ENCODE measurements at places on chromosomes 3 and 15.

GRCh38 chr3:98875535-98875934, 26.0 kb downstream of the DCBLD2 start:
- no peak for DNase-seq

GRCh38 chr3:117916839-117917238, 1117.8 kb downstream of the IGSF11 start:
- no peak for DNase-seq

GRCh38 chr15:72690938-72691337, 4.9 kb downstream of the BBS4 start:
- DNase-seq, result no peak

DNA sequence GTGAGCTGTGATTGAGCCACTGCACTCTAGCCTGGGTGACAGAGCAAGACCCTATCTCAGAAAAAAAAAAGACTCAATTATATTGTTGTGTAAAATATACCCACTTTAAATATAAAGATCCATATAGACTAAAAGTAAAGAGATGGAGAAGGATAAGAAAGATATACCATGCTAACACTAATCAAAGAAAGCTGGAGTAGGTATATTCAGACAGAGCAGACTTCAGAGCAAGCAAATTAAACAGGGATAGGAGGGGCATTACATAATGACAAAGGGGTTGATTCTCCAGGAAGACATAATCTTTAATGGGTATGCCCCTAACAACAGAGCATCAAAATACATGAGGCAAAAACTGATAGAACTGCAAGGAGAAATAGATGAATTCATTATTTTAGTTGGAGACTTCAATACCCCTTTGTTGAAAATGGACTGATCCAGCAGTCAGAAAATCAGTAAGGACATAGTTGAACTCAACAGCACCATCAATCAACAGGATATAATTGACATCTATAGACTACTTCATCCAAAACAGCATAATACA, 31.1 kb upstream of the RNU6-1 start:
- DNase-seq, result no peak

DNA sequence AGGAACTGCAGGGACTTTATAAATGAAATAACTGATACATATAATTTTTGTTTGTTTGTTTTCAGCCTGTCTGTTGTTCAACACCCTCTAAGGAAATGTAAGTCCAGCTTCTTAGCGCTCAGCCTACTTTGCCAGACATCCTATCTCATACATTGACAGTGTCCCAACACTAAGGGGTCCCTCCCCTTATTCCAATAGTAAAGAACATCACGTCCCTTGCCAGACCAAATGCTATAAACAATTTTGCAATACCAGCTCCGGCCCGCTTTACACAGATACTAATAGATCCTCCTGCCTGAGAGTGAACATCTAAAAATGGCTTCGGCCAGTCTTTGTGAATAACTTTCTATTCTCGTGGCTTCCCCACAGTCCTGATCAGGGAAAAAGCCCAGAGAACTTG, 4.5 kb upstream of the TAFA4 start:
- DNase-seq, result no peak

DNA sequence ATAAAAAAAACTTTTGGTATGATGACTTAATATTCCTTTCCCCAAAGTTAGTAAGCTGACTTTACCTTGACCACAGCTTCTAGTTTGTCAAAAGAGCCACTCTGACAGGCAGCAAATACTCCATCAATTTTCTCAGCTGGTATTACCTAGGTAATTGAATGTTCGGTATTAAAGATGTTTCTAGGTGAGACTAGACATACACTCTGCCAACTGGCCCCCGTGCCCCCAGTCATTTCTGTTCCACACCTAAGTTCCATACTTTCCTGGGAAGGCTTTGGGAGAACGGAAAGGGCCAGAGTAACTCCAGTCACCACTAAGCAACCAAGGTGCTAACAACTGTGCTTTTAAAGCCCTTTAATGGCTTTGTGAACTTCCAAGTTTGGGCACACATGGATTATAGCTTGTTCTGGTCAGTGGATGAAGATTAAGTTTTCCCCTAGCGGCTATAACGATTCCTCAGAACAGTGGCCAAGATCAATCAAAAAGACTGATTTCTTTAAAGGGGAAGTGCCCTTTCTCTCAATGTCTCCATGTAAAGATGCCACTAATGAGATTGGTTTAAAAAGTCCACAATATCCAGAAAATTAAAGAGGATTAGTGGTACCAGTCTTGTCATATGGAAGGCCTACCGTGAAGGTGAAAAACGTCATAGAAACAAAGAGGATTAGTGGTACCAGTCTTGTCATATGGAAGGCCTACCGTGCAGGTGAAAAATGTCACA, 7.0 kb downstream of the EIF4A2 start:
- no peak for DNase-seq

GRCh38 chr3:194475978-194476377, 10.8 kb downstream of the ATP13A3 start:
- DNase-seq, result no peak

- DNase-seq, result no peak
Measured at GRCh38 chr3:23764407-23764806, 41.3 kb upstream of the UBE2E1 start.

GRCh38 chr3:168030577-168030976, 65.1 kb downstream of the GOLIM4 start:
- DNase-seq, result no peak

DNA sequence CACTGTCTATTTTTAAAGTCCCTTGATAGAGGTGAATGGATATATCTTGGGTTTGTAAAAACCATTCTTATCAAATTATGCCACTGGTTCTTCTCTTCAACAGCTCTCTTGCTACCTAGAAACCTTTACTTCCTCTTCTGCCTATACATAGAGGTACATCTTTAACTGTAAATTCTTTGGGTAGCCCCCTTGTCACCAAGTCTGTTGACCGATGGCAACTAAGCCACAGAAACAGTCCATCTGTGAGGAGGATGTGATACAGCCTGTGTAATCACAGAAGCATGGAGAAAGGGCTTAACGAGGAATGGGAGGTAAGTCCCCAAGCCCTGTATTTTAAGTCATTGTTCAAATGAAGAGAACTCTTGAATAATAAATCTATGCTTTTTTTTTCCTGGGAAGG, 246.5 kb upstream of the MDFIC2 start:
- DNase-seq, result no peak

DNA sequence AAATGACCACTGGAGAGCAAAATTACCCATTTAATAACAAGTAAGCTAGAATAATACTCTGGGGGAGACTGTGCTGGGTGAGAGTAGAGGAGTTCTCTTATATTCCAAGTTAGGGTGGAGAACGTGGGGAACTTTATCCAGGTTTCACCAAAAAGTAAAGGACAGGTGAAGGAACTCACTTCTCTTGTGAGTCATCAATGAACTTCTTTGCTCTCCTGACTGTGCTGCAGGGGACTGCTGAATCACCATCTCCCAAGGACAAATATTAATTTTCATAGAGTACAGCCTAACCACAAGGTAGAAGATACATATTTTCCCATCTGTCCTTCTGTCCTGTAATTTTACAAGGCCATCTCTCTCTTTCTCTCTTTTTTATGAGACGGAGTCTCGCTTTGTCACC, 8.3 kb upstream of the PDCD6IP start:
- no peak for DNase-seq

DNA sequence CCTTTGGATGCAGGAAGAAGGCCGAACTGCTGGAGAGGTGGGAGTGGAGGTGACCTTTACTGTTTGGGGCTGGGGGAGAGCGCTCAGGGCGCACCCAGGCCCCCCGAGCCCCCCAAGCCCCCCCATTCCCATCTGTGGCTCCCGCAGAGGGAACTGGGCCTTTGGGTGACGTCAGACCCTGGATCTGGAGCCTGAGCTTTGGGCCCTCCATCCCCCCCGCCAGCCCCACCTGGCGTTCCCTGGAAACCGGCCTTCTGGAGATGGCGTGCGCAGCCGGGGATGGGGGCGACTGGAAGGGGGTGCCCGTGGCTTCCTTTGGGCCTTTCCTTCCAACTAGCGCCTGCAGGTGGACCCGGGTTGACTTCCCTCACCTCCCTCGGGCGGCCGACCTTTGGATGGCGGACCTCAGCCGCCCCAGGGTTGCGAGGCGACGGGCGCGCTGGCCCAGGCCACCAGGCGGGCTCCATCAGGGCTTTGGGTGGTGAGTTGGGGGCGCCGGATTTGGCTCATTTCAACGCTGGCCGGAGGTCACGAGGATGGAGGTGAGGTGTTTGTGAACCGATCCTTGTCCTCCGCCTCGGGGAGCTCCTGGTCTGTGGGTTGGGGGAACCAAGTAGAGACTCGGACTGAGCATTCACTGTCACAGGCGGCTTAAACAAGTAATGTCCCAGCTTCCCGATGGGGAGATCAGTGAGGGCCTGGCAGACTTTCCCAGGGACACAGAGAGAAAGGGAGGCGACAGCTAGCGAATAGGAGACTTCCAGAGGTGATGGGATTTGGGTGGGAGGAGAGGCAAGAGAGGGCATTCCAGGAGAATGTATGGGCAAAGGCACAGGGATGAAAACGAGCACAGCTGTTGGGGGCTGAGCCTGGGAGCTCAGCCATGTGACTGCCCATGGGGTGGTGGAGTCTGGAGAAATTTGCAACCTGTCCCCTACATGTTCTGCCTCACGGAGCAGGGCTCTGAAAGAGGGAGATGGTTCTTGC, 709 bp downstream of the SCAMP5 start:
- no peak for DNase-seq

GRCh38 chr3:110272525-110272924, 799.1 kb upstream of the NECTIN3 start:
- DNase-seq, result no peak

DNA sequence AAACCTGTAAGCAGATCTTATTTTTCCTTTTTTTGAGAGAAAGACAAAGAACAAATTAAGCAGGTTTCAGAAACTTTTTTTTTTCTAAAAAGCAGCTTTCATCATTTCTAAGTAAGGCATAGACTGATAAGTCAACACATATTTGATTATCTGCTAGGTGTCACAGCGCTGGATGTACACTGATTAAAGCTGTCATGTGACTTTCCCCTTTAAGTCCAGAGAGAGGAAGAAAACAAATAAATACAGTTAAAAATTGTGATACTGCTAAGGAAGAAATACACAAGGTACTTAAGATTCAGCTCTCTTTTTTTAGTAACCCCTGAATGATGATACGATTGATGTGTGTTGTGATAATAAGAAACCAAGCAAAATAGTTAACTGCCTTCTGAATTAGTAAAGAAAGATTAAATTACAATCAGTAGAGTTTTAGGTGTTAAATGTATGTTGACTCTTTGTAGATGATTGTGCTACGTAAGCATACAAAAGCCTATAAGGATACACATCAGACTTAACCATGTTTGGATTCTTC, 2.8 kb downstream of the GLCE start:
- DNase-seq, result no peak

GRCh38 chr3:32354362-32354778, 37.3 kb upstream of the CMTM7 start:
- DNase-seq, result no peak

DNA sequence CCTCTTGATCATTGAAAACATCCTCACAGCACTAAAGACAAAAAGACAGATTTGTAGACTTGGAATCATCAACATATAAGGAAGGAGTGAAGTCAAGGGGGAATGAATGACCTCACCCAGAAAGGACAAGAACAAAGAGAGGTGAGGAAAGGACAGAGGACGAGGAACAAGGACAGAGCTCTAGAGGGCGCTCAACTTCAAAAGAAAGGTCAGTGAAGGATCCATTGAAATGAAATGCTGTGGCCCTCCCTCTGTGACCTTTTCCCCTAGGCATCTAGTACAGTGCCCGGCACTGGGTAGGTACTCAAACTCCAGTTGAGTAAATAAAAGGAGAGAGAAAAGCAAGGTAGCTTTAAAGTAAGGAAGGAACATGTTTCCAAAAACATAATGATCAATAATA, 2.6 kb downstream of the ATP8B4 start:
- DNase-seq, result no peak

DNA sequence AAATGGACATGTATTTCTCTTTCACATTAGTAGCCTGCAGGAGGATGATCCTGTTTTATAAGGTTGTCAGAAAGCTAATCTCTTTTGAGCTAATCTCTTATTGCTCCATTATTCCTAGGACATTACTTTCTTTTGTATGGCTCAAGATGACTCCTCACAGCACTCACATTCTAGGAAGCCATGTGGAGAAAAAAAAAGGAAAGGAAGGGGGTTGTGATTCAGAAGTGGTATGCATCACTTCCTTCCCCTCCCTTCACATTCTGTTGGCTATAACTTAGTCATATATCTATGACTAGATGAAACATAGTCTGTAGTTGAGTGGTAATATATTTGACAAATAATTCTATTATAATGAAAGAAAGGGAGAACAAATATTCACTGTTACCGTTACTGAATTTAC, 168.8 kb upstream of the TTC14 start:
- no peak for DNase-seq

DNA sequence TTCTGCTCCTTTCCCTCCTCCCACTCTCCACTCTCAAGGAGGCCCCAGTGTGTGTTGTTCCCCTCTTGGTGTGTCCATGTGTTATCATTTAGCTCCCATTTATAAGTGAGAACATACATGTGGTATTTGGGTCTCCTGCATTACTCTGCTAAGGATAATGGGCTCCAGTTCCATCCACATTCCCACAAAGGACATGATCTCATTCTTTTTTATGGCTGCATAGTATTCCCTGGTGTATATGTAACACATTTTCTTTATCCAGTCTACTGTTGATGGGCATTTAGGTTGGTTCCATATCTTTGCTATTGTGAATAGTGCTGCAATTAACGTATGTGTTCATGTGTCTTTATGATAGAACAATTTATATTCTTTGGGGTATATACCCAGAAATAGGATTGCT, 144.0 kb upstream of the MEF2A start:
- no peak for DNase-seq

- peak; percentile 41 for DNase-seq
Measured at GRCh38 chr3:151227807-151228665, 25.0 kb upstream of the GPR171 start.

DNA sequence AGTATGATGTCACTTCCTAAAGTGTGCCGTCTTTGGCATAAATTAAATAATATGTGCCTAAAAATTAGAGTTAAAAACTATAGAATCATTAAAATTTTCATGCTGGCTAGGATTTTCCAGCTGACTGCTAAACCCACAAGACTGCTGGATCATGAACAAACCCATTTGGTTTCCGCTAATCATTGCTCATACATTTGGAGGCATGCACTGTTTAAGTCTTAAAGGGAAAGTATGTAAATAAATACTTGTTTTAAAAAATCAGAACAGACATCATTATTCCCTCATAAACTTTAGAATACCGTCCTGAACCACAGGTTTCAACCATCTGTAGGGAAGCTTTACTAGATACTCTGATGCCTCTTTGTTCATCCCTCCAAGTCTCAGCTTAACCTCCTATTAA, 26.5 kb downstream of the ATP6V1A start:
- DNase-seq, result no peak

DNA sequence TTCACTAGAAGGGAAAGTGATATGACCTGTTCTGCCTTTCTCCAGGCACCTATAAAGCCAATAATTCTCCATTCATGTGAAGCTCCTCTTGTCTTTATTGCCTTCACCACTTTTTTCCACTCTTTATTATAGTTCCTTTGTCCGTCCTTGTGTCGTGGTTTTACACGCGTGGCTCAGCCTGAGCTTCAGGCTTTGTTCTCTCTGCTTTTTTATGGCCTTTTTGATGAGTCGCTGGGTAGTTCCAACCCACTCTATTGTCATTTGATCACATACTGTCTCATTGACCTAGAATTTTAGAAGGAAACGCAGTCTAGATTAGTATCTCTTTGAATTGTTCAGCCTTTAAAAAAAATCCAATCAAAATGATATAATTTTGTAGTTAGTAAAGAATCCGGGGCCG, 403.2 kb downstream of the PTPRG start:
- no peak for DNase-seq

- DNase-seq, result no peak
Measured at GRCh38 chr3:192188218-192188835, 539.0 kb downstream of the FGF12 start.

All from keratinocyte (primary cell).